ENCODE measurements at places on chromosomes 16 and 17.

DNA sequence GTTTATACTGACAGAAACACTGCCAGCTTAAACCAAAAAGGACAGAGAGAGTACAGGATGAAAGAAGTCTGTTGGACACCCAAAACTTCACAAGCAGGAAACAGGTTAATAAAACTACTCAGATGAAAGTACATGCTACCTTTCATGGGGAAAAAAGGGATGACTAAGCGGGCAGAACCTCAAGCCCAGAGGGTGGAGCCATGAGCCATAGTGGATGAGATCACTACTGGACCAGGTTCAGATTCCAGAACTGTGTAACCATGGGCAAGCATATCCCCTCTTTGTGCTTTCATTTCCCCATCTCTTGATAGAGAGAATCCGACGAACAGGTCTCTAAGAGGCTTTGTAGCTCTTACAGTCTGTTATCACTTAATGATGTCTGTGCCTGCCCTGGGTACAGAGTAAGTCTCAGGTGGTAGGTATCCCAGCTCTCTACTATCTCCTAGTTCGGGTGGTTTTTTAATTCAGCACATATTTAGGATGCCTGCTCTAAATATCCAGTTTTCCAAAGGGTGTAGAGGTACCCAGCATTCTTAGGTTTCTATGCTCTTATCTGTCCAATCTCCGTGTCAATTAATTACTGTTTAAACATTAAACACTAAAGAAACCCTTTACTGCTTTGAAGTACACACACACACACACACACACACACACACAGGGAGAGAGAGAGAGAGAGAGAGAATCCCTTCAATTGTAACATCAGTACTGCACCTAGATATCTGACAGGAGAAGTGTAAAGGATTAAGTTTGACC is 206.7 kb downstream of the ZNF423 start:
- DNase-seq, result no peak

- no peak for DNase-seq
Observed at GRCh38 chr16:35302859-35303258, 1843.4 kb downstream of the TP53TG3F start.

DNA sequence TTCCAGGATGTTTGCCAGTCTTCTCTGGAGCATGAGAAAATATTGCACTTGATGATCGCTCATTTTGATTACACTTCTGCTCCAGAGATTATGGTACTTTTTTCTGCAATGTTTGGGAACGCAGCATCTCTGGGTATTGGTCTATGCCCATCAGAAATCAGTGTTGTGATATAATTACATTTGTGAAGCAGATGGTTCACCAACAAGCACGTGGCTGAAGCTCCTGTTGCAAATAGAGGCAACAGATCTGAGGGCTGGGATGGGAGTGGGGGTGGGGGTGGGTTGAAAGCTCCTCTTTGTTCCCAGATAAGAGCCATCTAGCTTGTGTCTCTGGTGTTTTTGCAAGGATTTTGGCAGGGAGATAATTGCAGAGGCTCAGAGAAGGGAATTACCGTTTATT is 252.3 kb downstream of the SHISA9 start:
- DNase-seq, result no peak

DNA sequence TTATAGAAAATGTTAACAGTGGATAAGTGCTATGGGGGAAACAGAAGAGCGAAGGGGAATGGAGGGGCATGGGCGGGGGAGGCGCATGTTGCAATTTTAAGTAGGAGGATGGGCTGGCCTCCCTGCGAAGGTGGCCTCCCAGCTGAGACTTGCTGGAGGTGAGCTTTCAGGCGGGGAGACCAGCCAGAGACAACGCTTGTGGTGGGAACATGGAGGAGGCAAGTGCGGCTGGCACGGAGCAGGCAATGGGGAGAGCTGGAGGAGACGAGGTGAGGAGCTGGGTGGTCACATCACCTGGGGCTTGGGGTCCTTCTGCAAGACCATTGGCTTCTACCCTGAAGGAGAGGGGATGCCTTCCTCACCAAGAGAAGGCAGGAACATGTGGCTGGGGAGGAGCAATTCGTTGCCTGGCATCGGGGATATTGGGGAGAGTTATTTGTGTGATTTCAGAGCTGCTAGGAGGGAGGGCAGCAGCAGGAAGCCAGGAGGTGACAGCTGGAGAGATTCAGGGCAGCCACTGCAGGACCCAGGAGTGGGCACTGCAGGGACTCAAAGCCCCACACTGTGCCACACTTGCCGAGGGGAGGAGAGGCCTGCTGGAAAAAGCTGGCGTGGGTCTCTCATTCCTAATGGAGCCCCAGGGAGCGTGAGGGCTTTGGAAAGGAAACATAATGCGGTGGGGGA is 34.4 kb downstream of the PMFBP1 start:
- no peak for DNase-seq

DNA sequence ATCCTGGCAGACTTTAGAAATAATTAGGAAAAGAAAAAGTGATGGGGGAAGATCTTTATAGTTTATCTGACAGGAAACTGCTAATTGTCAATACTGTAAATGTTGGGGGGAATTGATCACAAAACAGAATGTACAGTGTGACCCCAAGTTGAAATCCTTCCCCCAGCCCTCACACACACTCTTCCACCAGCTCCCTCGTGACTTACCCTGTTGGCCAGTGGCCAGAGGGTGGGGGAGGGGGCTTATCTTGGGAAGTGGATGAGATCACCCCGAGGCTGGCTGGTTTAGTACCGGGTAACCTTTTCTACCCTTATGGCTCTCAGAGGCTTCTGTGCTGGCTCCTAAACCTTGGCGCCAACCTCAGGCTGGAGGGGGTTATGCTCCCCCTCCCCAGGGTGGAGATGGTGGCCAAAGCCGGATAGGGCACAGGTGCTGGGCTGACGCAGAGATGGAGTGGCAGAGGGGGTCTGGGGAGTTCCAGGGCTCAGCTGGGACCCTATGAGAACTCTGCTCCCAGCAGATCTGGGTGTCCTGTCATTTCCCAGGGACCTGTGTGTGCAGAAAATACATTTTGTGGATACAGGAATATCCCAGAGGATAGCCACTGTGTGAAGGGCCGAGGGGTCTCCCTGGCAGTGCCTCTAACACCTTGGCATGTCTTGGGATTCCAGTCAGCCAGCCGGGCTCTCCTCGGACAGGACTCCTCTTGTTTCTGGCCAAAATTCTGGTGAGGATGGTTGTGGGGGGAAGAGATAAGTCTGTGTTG is 18.6 kb downstream of the CDH16 start:
- DNase-seq, result no peak

Data from GM06990 (cell line).